ENCODE measurements at places on chromosomes 2 and 18. TPM values are rescaled to one million over a fixed set of nuclear protein-coding genes. Genes with fewer than 3 reads are reported as not detected.

DNA sequence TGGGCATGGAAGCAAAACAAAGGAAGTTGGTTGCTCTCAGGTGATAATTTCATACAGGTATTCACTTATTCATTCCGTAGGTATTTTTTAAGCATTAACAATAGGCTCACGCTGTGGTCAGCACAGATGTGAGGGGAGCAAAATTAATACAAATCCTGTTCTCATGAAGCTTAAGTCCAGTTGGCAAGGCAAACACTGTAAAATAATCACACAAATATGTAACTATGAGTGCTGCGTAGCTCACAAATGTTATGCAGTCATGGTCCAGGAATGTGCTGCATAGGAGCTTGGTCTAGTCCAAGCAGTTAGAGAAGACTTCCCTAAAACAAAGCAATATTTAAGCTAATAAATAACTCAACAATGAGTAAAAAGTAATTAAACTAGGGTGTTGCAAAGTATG is 23.9 kb downstream of the SP5 start:
- no peak for DNase-seq

DNA sequence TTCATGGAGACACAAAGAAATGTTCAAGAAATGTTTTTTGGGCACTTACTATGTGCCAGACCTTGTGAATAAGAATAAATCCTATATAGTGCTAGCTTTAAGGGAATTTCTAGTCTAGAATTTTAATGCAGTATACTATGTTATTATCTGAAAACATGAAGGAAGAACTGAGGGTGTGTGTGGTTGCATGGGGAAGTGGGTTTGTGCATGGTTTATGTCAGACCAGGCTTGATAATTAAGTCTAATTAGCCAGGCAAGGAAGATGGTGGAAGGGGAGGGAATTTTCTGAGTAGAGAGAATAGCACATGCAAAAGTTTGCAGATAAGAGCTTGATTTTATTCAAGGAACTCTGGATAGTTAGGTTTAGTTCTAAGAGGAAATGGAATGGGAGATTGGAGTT is 6.5 kb downstream of the RBBP8 start:
- DNase-seq = no peak

DNA sequence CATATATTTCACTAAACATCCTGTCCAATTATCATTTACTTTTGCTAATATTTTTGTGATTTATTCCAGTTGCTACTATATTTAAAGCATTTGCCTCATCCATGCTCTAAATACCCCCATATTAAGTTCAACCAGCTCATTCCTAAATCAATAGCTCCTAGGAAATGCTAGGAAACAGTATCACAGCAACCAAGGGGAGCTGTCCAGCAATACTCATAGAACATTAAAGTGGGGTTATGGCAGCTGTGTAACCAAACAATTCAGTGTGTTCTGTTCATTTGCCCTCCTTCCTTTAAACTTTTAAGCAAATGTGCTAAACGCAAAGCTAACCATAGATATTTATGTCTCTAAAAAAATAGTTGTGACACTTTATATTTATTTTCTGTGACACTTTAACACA is 41.1 kb downstream of the ACVR1C start:
- DNase-seq = no peak

DNA sequence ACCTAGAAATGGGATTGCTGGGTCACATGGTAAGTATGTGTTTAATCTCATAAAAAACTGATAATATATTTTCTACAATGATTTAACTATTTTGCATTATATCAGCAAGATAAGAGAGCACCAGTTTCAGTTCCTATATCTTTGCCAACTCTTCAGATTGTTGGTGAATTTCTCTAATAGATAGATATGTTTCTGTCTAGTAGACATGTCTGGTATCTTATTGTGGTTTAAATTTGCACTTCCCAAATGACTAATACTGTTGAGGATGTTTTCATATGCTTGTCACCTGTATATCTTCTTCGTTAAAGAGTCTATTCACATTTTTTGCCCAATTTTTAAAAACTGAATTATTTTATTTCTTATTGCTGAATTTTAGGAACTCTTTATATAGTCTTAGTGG is 113.8 kb upstream of the UXS1 start:
- no peak for DNase-seq

GRCh38 chr2:37635504-37636380 is 35.7 kb downstream of the CDC42EP3 start:
- DNase-seq = peak; percentile 55

DNA sequence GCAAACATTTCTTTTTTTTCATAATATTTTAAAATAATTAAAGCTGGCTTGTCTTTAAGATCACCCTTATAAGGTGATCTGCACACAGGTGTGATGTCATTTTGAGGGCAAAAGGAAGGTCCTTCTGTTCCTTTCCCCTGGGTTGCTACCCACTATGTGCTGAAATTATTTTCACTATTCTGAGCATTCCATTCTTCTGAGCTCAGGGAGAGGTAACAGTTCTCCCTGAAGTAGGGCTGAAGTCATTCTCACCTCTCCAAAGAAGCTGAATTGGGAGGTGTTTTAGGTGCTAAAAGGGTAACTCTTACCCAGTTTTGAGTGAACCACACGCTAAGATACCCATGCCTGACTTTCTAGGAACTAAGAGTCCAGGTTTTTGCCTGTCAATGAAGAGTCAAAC is 247.6 kb downstream of the SLC4A3 start:
- DNase-seq = no peak

ZNF396 gene
- total RNA-seq = 1.2 TPM

Measured in natural killer cell (primary cell).